ENCODE measurements at places on chromosomes 7 and 10.

DNA sequence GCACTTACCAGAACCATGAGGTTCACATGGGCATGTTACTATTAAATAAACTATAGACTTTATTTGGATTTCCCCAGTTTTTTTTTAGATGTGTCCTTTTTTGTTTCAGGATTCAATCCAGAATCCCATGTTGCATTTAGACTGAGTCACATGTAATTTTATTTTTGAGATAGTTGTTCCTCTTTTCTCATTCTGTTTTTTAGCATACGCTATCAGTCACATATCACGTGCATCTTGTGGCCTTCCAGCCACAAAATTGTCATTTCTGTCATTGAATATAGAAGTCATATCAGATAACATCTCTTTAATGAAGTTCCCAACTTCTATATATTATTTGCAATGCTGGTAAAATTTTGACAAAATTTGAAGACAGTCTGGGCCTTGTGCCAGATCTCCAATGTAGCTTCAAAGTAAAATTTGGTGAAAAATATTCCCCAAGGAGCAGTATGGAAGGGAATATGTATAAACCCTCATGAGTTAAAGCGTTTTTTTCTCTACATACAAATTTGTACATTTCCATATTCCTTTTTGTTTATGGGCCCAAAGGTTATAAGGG lies 132.3 kb upstream of the MKI67 start:
- DNase-seq, result no peak

GRCh38 chr7:148964483-148965267 lies 63.6 kb downstream of the PDIA4 start:
- DNase-seq, result no peak

GRCh38 chr10:119314061-119314460 lies 106.7 kb downstream of the GRK5 start:
- DNase-seq, result no peak

DNA sequence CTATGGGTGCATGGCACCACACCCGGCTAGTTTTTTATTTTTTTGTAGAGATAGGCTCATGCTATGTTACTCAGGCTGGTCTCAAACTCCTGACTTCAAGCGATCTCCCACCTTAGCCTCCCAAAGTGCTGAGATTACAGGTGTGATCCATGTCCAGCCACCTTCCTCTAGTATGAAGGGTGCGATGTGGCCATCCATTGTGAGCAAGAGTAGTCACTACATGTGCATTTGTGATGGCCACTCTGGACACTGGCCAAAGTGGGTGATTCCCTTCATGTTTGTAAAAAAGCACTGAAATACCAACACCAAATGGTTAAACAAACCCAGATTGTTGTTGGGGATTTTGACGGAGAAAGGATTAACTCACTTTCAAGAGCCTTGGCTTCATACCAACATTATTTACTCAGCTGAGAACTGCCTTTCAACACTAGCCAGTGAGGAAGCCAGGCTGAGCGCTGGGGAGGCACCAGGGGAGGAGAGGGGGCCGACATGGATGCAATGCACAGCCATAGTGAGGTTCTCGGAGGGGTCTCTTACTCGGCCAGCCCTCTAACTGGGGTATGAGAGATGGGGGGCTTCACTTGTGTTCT lies 198.1 kb upstream of the LYZL2 start:
- DNase-seq, result no peak

GRCh38 chr7:147412109-147412508 lies 1178.5 kb upstream of the C7orf33 start:
- DNase-seq, result no peak

GRCh38 chr7:135459076-135459475 lies 50.8 kb downstream of the CNOT4 start:
- DNase-seq, result no peak

- no peak for DNase-seq
Observed at GRCh38 chr7:51242007-51242691, 74.5 kb downstream of the COBL start.

- DNase-seq, result no peak
Observed at GRCh38 chr7:153835712-153836265, 216.4 kb upstream of the DPP6 start.

DNA sequence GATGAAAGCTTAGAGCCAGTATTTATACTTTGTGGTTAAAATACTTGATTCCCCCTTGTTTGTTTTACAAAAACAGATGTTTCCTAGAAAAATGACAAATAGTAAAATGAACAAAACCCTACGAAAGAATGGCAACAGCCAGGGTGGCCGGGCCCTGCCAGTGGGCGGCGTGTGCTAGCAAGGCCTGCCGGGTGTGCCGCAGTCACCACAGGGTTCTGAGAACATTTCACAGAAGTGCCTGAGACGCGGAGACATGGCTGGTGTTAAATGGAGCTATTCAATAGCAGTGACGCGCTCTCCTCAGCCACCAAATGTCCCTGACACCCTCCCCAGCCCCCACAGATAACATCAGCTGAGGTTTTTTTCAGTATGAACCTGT lies 14.5 kb downstream of the GPR146 start:
- DNase-seq, result no peak

DNA sequence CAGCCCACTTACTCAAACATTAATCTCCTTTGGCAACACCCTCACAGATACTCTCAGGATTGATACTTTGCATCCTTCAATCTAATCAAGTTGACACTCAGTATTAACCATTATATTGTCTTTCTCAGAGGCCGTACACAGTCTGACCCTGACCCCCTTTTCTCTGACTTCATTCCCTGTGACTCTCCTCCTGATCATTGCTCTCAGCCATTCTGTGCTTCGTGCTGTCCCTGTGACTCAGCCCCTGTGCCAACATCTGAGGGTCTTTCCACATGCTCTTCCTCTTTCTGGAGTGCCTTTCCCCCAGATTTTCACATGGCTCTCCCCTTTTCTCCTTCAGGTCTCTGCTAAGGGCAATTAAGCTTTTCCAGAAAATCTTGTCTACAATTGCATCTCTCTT lies 289.0 kb upstream of the PHYHIPL start:
- DNase-seq, result no peak

All from activated T-cell treated with anti-CD3 and anti-CD28 coated beads, Interleukin-2, amount 50 U/mL, for 4 hours (primary cell).